Glutamatergic neuron (in vitro differentiated cells): ENCODE measurements at places on chromosomes 5 and 9.
A peak's percentile ranks its signal among the peaks of the same experiment; 100 is the strongest.

- no peak for DNase-seq
These were observed 54.8 kb downstream of the FAM81B start for GRCh38 chr5:95445995-95446394.

GRCh38 chr9:136143215-136144001, 24.7 kb upstream of the TMEM250 start:
- peak; percentile 65 for DNase-seq

- peak; percentile 47 for DNase-seq
These were observed 26.6 kb upstream of the ABLIM3 start for GRCh38 chr5:149114403-149115312.

DNA sequence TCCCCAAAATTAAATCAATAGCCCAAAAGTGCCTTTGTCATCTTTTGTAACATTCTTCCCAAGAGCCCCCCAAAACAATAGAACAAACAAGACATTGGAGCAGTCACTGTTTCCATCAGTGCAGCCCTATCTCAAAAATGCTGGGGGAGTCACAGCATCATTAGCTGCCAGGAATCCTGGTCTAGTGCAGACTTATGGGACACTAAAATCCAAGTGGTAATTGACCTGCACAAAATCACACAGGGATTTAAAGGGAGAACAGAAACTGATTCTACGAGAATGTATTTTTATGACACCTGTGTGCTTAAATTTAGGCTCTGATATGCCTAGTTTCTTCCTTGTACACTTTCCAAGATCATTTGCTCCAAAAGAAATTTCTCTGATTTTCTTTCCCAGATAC, 172.9 kb downstream of the GLIS3 start:
- no peak for DNase-seq

GRCh38 chr5:122882831-122883230, 37.4 kb downstream of the SNX24 start:
- no peak for DNase-seq

GRCh38 chr9:13971966-13972655, 341.8 kb downstream of the NFIB start:
- no peak for DNase-seq

DNA sequence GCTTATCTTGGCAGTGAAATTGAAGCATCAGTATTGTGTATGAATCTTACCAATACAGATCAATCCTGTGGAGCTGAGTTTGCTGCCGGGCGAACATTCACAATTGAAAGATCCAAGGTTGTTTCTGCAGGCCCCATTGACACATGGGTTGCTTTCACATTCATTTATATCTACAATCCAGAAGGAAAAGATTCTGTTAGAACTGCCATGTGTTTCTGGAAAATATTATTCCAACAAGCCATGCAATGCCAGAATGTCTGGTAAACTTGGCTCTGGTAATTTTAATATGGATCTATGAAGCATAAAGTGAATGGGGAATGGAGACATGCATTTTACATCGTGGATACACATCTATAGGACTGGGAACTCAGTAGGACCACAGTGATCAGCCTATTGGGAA, 180.8 kb downstream of the FBN2 start:
- DNase-seq: no peak

GRCh38 chr5:114237766-114238165, 124.1 kb upstream of the KCNN2 start:
- DNase-seq: no peak

- DNase-seq: no peak
These were observed 243.5 kb upstream of the FBXL7 start for GRCh38 chr5:15256485-15256884.

DNA sequence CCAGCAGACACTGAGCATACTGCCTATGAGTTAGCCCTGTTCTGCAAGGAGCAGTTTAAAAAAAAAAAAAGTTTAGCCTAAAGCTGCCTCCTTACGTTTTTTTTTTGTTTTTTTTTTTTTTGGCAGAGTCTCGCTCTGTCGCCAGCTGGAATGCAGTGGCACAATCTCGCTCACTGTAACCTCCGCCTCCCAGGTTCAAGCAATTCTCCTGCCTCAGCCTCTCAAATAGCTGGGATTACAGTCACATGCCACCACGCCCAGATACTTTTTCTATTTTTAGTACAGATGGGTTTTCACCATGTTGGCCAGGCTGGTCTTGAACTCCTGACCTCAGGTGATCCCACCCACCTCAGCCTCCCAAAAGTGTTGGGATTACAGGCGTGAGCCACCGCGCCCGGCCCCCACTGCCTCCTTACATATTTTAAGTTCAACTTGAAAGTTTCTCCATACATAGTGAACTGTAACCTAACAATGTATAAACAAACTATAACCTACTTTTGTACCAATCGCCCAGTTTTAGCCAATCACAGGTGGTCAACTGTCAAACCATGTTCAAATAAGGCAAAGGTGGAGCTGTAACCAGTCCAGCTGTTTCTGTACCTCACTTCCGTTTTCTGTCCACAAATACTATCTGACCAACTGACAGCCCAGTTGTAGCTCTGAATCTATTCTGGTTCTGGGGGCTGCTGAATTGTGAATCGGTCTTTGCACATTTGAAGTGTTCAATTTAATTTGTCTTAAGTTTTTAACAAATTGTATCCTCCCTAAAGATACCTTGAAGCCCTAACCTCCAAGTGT, 17.1 kb downstream of the GKAP1 start:
- DNase-seq: no peak

DNA sequence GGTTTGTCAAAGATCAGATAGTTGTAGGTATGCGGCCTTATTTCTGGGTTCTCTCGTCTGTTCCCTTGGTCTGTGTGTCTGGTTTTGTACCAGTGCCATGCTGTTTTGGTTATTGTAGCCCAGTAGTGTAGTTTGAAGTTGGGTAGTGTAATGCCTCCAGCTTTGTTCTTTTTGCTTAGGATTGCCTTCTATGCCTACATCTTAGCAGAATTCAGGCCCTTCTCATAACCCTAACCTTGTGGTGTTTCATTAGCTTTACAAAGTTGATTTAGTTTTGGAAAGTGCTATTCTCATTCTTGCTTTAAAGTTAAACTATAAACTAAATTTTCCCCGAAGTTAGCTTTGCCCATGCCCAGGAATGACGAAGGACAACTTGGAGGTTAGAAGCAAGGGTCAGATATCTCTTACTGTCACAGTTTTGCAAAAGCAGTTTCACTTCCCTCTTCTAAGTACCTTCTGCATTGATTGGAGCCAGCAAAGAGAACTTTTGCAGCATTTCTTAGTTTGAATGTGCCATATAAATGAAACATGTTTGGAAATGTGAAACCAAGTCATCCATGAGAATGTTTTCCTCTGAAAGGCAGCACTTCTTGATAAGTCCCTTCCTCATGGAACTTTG, 274.3 kb upstream of the DMRT1 start:
- no peak for DNase-seq

- DNase-seq: no peak
These were observed 53.2 kb upstream of the SHISAL2B start for GRCh38 chr5:64637144-64637543.

DNA sequence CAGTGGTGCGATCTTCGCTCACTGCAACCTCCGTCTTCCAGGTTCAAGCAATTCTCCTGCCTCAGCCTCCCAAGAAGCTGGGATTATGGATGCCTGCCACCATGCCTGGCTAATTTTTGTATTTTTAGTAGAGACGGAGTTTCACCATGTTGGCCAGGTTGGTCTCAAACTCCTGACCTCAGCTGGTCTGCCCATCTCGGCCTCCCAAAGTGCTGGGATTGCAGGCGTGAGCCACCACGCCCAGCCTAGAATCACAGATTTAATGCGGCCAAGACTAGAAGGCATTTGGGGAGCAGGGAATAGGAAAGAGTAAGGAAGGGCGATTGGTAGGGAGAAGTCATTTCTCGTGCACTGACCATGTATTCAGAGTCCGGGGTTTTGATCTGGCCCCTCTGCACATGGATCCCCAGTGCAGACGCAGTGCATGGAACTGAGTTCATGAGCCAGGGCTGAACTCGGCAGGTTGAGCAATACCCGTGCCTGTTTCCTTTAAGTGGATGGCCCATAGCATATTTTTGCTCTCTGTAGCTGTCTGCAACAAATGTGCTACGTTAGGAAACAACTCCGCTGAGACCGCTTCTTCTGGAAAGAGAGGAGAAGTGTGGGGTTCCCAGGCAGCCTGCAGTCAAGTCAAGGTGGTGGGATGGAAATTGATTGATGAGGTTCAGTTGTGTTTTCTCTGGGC, 3.4 kb upstream of the HMCN2 start:
- no peak for DNase-seq

- DNase-seq: no peak
These were observed 76.9 kb upstream of the MINAR2 start for GRCh38 chr5:129670957-129671500.

GRCh38 chr5:112338681-112339337, 80.3 kb downstream of the EPB41L4A start:
- no peak for DNase-seq

DNA sequence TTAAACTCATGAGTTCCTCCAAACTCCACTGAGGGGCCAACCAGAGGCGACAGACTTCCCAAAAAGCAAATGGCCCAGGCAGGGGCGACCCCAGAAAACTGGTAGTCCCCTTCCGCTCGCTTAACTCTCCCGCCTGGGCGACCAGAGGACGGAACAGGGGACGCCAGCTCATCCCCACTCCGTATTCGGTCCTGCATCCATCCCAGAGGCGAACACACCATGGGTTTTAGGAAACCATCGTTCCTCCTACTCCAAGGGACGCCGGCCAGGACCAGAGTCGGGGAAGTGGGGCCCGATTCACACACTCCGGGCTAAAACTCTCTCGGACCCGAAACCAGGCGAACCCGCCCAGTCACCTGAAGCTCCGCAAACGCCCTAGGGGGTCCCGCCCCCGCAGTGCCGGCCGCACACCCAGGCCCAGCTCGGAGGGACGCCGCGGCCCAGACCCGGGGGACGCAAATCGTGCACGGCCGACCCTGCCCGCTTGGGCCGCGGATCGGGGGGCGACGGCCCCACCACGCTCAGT, 478 bp downstream of the TEX10 start:
- DNase-seq: no peak

DNA sequence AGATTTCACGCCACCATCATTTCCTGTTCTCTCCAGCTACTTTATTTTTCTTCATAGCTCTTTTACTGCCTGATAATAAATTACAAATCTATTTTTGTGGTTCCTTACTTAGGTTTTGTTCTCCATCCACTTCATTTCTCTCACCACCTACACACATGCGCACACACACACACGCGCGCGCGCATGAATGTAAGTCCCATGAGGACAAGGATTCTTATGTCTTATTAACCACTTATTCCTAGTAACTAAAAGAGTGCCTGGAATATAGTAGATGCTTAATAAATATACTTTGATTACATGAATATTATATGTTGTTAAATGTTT, 116.5 kb downstream of the TRPM6 start:
- no peak for DNase-seq

GRCh38 chr5:58507715-58508114, 16.5 kb downstream of the GAPT start:
- DNase-seq: no peak

DNA sequence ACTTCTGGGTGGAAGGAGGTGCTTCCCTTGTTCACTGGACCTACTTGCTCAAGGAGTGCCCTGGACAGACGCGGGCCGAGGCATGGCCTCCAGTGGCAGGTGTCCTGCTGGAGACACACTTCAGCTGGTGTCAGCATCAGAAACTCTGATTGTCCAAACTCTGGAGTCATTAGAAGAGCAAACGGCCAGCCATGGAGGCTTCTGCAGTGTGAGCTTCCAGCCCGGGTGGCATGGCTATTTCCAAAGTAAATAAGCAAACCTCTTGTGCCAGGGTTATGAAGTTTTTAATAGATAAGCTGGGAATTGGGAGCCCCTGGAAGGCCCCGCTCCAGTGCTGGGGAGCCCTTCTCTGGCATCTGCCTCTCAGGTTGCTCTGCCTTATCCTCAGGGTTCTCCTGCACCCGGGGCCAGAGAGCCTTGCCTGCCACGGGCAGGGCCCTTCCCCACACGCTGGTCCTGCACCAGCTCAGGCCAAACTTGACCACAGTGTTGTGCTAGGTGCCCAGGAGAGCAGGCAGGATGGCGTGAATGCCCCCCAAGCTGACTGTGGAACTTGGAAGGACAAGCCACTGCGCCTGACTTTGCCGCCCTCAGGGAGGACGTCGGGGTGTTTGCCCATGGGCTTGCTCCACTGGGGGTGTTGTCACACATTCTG, 285.6 kb downstream of the GADD45G start:
- DNase-seq: no peak

DNA sequence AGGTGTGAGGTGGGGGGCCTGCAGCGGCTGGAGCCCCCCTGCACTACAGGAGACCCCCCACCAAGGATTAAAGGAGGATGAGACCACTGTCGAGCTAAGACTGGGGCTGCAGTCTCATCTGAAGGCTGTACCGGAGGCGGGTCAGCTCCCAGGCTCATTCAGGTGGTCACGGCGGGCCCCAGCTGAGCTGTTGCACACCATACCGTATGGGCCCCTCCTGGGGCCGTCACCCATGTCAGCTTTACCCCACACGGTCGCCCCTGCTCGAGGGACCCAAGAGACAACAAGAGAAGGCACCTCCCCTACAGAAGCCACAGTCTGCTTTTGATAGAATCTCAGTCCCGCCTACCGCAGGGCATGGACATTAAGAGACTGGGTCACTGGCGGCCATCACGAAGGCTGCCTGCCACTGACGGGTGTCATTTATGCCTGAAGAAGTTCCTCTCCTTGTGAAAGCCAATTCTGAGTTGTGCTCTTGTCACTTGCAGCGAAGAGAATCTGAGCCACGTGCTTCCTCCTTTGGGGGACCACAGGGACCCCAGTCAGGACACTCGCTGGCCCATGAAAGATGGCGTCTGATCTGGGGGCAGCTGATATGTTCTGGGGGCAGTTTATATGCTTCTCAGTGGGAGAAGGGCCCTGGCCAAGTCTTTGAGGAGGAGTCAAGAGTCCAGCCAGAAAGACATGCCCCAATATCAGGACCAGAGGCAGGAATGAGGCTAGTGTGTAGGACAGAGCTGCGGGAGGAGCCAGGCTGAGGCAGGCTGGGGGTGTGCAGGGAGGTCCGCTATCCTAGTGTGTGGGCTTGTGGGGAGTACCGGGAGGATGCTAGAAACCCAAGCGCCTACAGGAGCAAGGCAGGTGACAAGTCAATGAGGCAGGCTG, 102.4 kb downstream of the ZNF354C start:
- DNase-seq: no peak
